ENCODE measurements at places on chromosomes 4 and X. TPM values are rescaled to one million over a fixed set of nuclear protein-coding genes. Genes with fewer than 3 reads are reported as not detected.

DNA sequence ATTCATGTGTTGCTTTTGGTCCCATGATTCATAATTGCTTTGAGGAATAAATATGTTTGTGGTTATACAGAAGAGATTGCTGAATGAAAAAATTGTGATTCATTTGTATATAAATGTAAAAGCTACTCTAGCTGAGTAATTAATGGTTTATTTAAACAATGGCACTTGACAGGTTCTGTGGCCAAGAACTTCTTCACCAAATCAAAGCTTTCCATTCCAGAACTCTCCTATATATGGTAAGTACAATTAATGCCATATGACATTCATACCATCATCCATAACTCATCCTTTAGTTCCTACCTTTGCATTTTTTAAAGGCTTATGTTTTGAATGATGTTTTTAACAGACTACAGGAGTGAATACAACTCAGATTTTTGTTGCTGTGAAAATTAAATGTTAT lies 105.8 kb downstream of the REPS2 start:
- H3K4me1 ChIP-seq: no peaks in the 10 kb centered on the region
- no peaks in the 10 kb centered on the region for H3K36me3 ChIP-seq
- no peaks in the 10 kb centered on the region for H3K27me3 ChIP-seq
- no peak overlapping the region for H3K27ac ChIP-seq
- H3K4me3 ChIP-seq: no peak overlapping the region

FAAH2 gene
- 0.52 TPM for total RNA-seq

GRCh38 chrX:63680423-63680822 lies 104.6 kb downstream of the ARHGEF9 start:
- H3K36me3 ChIP-seq: peaks cover 3% of the 10 kb centered on the region
- no peak for DNase-seq
- no peak overlapping the region for H3K27ac ChIP-seq
- no peaks in the 10 kb centered on the region for H3K27me3 ChIP-seq
- H3K4me1 ChIP-seq: no peaks in the 10 kb centered on the region

DNA sequence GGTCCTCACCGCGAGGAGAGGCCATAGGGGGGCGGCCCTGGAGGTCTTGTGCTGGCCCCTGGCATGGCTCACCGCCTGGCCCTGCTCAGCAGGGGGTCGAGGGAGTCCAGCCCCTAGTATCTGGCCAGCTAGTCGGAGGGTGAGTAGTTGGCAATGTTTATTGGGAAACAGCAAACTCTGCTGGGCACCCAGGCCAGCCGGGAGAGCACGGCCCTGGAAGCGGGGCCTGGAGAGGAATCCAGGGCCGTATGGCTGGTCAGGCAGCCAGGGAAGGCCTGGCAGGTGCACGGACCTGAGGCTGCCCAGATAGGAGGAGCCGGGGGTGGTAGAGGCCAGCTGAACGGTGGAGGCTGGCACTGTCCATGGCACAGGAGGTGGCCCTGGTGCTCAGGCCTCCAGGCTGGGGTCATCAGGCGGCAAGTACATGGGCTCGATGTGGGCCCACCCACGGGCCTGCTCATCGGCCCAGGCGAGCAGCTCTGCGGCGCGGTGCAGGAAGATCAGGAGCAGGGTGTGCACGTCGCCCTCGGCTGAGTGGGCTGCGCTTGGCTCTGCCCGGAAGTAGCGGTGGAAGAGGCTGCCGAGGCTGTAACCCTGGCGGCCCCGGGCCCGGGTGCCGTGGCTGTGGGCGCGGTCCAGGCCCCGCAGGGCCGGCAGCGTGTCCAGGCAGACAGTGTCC lies 1.4 kb downstream of the TREX2 start:
- H3K27ac ChIP-seq: no peak overlapping the region
- no peaks in the 10 kb centered on the region for H3K4me1 ChIP-seq
- no peak for DNase-seq
- H3K36me3 ChIP-seq: no peaks in the 10 kb centered on the region

F8 gene
- 49.9 TPM for total RNA-seq

DNA sequence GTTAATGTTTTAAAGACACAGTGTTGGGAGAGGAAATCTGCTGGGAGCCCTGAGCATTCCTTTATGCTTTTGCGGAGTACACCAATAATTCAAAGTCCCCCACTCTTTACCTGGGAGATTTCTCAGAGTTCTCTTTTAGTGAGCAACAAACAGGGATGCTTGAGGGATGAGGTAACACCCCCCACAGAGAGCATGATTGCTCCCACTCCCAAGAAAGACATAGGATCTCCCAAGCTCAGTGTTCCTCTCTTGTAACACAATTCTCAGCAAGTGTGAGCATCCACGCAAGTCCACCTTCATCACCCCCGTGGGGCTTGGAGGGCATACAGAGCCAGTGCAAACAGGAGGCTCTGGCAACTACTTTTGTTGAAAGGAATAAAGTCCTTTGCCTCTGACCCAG lies 36.1 kb downstream of the GSPT2 start:
- no peaks in the 10 kb centered on the region for H3K27me3 ChIP-seq
- no peak overlapping the region for H3K4me3 ChIP-seq
- no peak for DNase-seq
- H3K27ac ChIP-seq: no peak overlapping the region
- no peaks in the 10 kb centered on the region for H3K4me1 ChIP-seq
- no peaks in the 10 kb centered on the region for H3K36me3 ChIP-seq

GRCh38 chrX:37942170-37942569 lies 64.2 kb upstream of the SYTL5 start:
- H3K4me3 ChIP-seq: no peak overlapping the region
- H3K27ac ChIP-seq: no peak overlapping the region
- DNase-seq: no peak
- H3K4me1 ChIP-seq: no peaks in the 10 kb centered on the region
- no peaks in the 10 kb centered on the region for H3K36me3 ChIP-seq

GAGE1 gene
- total RNA-seq: not detected

DNA sequence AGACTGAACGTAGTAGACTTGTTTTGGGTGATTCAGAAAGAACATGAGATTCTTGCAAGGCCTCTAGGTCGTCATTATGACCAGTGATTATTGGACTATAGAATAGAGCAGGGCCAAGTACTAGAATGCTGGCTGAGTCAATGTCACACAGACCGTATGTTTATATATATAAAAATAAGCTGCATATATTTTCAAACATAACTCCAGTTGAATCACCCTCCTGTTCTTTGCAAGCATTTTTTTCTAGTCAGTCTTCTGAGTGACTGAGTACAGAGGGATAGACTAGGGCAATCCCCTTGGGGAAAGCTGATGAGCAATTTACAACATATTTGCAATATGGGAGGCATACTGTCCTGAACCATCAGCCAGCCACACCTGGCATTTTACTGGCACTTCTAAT lies 48.4 kb upstream of the PRPS1 start:
- no peaks in the 10 kb centered on the region for H3K4me1 ChIP-seq
- H3K27me3 ChIP-seq: no peaks in the 10 kb centered on the region
- no peaks in the 10 kb centered on the region for H3K36me3 ChIP-seq
- no peak for DNase-seq
- H3K4me3 ChIP-seq: no peak overlapping the region

GALNTL6 gene
- total RNA-seq: 1.6 TPM

F11 gene
- 0.26 TPM for total RNA-seq

DNA sequence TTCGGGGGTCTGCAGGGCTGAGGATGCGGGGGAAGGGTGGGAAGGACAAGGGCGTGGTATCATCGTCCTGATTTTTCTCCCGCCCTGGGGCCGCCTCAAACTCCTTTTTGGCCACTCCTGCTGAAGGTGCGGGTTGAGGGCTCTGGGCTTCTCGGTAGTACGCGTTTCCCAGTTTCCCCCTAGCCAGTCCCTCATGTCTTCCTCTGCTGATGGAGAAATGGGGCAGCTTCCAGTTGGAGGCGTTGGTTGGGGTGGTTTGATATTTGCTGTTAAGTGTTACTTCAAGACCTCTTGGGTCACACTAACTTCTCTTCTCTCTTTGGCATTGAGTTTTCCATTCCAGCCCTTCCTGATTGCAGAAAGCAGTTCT lies 482 bp downstream of the GSTCD start:
- H3K4me3 ChIP-seq: peak overlapping the region; percentile 70
- no peak for DNase-seq
- H3K36me3 ChIP-seq: no peaks in the 10 kb centered on the region
- H3K27me3 ChIP-seq: no peaks in the 10 kb centered on the region

- no peak overlapping the region for H3K27ac ChIP-seq
- H3K4me3 ChIP-seq: no peak overlapping the region
- no peaks in the 10 kb centered on the region for H3K4me1 ChIP-seq
- DNase-seq: no peak
- H3K36me3 ChIP-seq: no peaks in the 10 kb centered on the region
Measured at GRCh38 chr4:85732124-85732523, 257.2 kb downstream of the ARHGAP24 start.

GRCh38 chr4:73197220-73197619 lies 61.4 kb downstream of the ANKRD17 start:
- no peak overlapping the region for H3K4me3 ChIP-seq
- no peaks in the 10 kb centered on the region for H3K27me3 ChIP-seq
- no peak for DNase-seq

ATP2B3 gene
- 0.19 TPM for total RNA-seq

BCORL1 gene
- total RNA-seq: 22.1 TPM

DNA sequence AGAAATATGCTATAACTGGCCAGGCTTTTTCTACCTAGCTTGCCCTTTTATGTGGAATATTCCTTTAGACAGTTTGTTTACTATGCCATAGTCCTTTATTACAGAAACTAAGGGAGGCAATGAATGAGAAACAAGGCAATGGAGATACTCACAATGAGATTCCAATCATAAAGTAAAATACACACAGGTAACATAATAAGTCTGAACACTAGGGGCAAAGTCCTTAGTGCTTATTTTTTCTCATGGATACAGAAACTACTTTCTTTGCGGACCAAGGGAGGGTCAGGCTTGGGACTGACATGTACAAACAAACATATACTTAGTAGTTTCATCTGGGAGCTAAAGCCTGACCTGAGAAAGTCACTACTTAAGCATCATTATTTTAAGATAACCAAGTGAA lies 16.0 kb upstream of the UGT8 start:
- H3K4me1 ChIP-seq: no peaks in the 10 kb centered on the region
- no peak overlapping the region for H3K27ac ChIP-seq
- H3K27me3 ChIP-seq: no peaks in the 10 kb centered on the region
- no peak overlapping the region for H3K4me3 ChIP-seq
- H3K36me3 ChIP-seq: no peaks in the 10 kb centered on the region

DNA sequence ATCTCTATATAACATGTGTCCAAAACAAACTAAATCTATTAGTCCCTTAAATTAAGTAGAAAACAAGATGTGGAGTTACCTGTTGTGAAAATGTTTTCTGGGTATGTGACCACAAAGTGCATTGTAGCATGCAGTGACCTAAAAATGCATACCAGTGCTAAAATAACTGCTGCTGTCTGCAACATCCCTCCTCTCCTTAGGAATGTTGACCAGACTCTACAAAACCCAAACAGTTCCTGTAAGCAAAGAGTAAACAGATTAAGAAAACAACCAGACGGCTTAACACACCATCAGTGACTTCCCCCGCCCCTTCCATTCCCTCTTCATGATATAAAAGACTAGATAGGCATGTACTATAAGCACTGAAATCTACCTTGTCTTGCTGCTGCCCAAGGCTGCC lies 15.8 kb upstream of the RAB33B start:
- no peak overlapping the region for H3K4me3 ChIP-seq
- H3K4me1 ChIP-seq: no peaks in the 10 kb centered on the region
- H3K27ac ChIP-seq: no peak overlapping the region

- no peaks in the 10 kb centered on the region for H3K36me3 ChIP-seq
- H3K27me3 ChIP-seq: no peaks in the 10 kb centered on the region
- no peak overlapping the region for H3K4me3 ChIP-seq
- no peaks in the 10 kb centered on the region for H3K4me1 ChIP-seq
- no peak for DNase-seq
Measured at GRCh38 chr4:15996773-15997172, 33.8 kb upstream of the FGFBP2 start.

DNA sequence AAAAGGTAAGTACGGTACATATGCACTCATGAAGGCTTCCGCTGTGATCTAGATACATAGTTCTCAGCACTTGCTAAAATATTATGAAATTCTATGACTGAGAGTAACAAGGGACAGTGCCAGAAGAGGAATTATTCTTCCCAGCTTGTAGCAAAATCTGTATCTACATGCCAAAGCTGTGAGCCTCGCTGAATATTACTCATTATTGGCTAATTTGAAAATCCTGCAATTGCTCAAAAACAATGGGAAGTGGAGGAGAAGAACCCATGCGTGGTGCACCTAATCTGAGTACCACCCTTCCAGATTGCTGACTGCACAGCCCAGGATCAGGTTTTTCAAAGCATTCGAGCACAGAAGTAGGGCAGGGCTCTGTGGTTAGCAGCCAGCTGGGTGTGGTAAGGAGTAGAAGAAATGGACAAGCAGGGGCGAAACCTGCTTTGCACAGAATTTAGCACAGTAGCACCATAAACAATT lies 17.4 kb upstream of the PDCL2 start:
- no peak overlapping the region for H3K27ac ChIP-seq
- no peaks in the 10 kb centered on the region for H3K27me3 ChIP-seq
- H3K36me3 ChIP-seq: no peaks in the 10 kb centered on the region
- no peak for DNase-seq
- H3K4me3 ChIP-seq: no peak overlapping the region

- no peak overlapping the region for H3K4me3 ChIP-seq
- H3K27me3 ChIP-seq: no peaks in the 10 kb centered on the region
- DNase-seq: no peak
- H3K27ac ChIP-seq: no peak overlapping the region
- H3K36me3 ChIP-seq: no peaks in the 10 kb centered on the region
- no peaks in the 10 kb centered on the region for H3K4me1 ChIP-seq
Measured at GRCh38 chrX:87338510-87338909, 179.1 kb upstream of the KLHL4 start.

RAB28 gene
- 14.7 TPM for total RNA-seq

SPACA5 gene
- not detected for total RNA-seq

DNA sequence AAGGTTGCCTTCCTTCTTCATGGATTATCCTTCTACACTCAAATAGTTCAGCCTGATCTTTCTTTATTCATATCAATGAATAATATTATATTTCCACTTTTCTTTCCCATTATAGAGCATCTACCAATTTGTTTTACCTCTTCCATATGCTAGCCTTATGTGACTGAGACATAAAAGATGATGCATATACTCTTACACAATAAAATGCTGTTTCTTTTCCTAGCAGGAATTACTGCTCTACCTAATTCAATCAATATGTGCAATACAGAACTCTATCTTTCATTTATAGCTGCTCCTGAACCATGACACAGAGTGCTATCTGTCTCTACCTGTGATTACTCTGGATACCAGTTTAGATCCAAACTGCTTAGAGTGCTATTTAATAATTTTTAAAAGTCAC lies 2334.0 kb downstream of the PCDH7 start:
- DNase-seq: no peak
- H3K4me1 ChIP-seq: no peaks in the 10 kb centered on the region
- H3K27me3 ChIP-seq: no peaks in the 10 kb centered on the region
- H3K27ac ChIP-seq: no peak overlapping the region
- no peak overlapping the region for H3K4me3 ChIP-seq

Measured in aorta (tissue), 5 donors.